Activated naive CD8-positive, alpha-beta T cell treated with anti-CD3 and anti-CD28 coated beads for 36 hours (primary cell): ENCODE measurements at places on chromosomes 16 and 17.

DNA sequence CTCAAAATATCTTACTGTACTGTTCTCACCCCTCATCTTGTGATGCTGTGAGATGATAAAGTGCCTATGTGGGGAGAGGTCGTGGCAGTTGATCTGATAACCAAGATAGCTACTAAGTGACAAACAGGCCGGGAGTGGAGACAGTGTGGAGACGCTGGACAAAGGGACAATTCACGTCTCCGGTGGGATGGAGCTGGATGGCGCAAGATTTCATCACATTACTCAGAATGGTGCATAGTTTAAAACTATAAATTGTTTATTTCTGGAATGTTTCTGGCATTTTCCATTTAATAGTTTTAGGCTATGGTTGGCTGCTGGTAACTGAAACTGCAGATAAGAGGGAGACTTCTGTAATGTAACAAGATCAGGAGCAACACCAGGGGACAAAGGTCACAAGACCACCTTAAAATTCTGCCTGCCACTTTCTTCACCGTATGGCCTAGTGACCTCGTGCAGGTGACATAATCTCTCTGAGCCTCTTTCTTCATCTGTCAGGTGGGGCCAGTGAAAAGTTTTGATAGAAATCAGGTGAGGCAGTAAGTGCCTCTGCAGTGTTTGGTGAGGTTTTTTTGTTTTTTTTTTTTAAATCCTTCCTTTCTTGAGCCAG lies 54.4 kb upstream of the LGALS9 start:
- no peak overlapping the region for H3K4me3 ChIP-seq
- H3K4me1 ChIP-seq = peaks cover 77% of the 10 kb centered on the region
- H3K36me3 ChIP-seq = peaks cover 35% of the 10 kb centered on the region

DNA sequence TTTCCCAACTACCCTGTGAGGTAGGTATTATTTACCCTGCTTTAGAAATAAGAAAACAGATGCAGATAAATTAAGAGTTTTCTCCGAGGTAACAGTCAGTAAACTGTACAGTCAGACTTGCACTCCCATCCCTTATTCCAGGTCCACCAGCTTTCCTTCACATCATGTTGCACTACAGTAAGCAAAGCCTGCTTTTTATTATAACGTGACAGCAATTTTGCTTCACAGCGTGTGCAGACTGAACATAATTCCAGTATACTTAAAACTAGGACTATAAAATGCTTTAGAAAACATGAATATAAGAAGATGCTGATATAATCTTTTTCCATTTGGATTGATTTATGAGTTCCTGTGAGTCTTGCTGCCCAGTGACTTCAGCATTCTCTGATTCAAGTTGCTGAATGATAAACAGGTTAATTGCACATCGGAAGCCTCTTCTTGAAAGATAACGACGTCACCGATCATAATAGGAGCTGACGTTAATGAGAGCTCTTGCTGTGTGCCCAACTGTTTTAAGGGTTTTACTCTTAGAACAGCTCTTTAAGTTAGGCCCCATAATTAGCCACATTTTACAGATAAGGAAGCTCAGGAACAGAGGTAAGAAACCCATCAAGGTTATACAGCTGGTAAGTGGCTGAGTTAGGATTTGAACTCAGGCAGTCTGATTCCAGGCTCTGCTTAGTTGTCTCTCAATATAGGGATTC lies 1.4 kb downstream of the LIG3 start:
- no peaks in the 10 kb centered on the region for H3K27me3 ChIP-seq

DNA sequence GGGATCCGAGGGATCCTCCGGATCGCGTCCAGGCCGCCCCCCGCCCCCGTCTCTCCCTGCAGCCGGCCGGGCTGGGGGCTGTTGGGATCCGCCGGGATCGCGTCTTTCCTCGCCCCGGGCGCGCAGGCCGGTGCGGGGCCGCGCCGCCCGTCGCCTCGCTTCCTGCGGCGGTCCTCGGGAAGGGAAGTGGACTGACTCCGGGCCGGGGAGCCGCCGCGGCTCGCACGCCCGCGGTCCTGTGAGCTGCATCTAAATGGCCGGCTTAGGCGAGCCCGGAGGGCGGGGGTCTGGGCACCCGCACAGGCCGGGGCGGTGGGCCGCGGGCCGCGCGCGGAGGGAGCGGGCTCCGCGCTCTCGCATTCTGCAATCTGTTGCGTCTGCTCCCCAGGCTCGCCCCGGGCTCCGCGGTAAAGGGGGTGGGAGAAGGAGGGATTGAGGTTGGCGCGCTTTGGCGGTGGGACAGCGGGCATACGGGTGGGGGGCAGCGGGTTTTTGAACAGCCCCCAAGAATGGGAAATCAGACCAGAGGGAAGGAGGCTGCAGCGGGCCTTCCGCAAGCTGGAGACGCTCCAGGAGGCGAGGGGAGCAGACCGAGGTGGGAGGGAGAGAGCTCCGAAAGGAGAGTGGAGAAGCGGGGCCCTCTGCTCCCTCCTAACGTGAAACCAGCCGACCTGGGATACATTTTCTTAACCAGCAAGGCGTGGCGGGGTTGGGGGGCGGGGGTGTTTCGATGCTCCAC lies 2.2 kb downstream of the TMEM132E start:
- H3K27ac ChIP-seq = no peak overlapping the region
- peak overlapping the region; percentile 27 for H3K4me3 ChIP-seq
- no peak for DNase-seq
- peaks cover 2% of the 10 kb centered on the region for H3K4me1 ChIP-seq

GRCh38 chr17:68277807-68278206 lies 13.1 kb downstream of the SLC16A6 start:
- no peak overlapping the region for H3K27ac ChIP-seq
- H3K4me1 ChIP-seq = no peaks in the 10 kb centered on the region
- peaks cover 48% of the 10 kb centered on the region for H3K36me3 ChIP-seq
- H3K4me3 ChIP-seq = no peak overlapping the region
- no peaks in the 10 kb centered on the region for H3K27me3 ChIP-seq

GRCh38 chr17:142102-142661 lies 4.8 kb downstream of the SCGB1C2 start:
- H3K4me3 ChIP-seq = no peak overlapping the region
- no peaks in the 10 kb centered on the region for H3K4me1 ChIP-seq
- H3K36me3 ChIP-seq = no peaks in the 10 kb centered on the region
- peaks cover 8% of the 10 kb centered on the region for H3K27me3 ChIP-seq
- DNase-seq = peak; percentile 61
- H3K27ac ChIP-seq = no peak overlapping the region

- H3K36me3 ChIP-seq = peaks cover 1% of the 10 kb centered on the region
- no peaks in the 10 kb centered on the region for H3K27me3 ChIP-seq
- no peak for DNase-seq
These were observed 10.6 kb downstream of the CTRB1 start for GRCh38 chr16:75229172-75230031.

GRCh38 chr17:67867591-67867990 lies 42.3 kb downstream of the BPTF start:
- H3K27me3 ChIP-seq = no peaks in the 10 kb centered on the region
- H3K27ac ChIP-seq = peak overlapping the region; percentile 80
- DNase-seq = peak; percentile 12
- H3K36me3 ChIP-seq = peaks cover 22% of the 10 kb centered on the region
- H3K4me3 ChIP-seq = no peak overlapping the region
- peaks cover 35% of the 10 kb centered on the region for H3K4me1 ChIP-seq

GRCh38 chr17:66748578-66748977 lies 86.3 kb upstream of the CACNG5 start:
- DNase-seq = no peak
- peak overlapping the region; percentile 0 for H3K27ac ChIP-seq
- H3K36me3 ChIP-seq = peaks cover 21% of the 10 kb centered on the region
- no peak overlapping the region for H3K4me3 ChIP-seq
- no peaks in the 10 kb centered on the region for H3K27me3 ChIP-seq

GRCh38 chr16:26026709-26027450 lies 335.1 kb downstream of the HS3ST4 start:
- DNase-seq = no peak
- H3K4me1 ChIP-seq = no peaks in the 10 kb centered on the region
- no peaks in the 10 kb centered on the region for H3K36me3 ChIP-seq

DNA sequence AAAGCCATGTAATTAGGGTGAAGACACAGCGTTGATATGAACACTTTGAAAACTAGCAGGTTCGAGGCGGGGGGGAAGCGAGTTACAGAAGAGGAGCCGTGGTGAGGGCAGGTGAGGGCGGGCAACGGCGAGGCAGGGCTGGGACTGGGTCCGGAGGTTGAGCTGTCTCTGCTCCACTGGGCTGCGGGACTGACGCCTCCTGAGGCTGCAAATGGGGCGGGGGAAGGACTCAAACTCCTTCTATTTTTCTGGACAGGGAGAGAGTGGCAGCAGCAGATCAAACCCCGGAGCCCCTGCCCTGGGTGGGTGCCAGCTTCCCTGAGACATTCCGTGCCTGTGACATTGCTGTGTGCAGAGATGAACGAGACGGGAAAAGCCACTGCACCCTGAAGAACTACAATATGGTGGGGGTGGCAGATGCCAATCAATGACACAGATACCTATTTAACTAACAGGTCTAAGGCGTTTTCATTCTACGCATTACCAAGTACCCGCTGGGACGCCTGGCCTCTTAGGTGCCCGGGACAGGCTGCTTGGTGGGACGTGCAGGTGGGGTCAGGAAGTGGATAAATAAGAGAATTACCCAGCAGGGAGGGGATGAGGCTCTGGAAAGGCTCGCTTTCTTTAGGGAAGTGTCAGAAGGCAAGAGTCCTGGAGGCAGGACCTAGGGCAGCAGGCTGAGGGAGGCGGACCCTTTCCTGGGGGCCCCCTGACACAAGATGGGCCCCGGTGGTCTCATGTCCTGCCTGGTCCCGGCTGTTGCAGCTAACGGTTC lies 30.4 kb downstream of the RPH3AL start:
- no peak overlapping the region for H3K27ac ChIP-seq
- DNase-seq = no peak
- no peaks in the 10 kb centered on the region for H3K4me1 ChIP-seq
- H3K4me3 ChIP-seq = no peak overlapping the region
- no peaks in the 10 kb centered on the region for H3K36me3 ChIP-seq
- H3K27me3 ChIP-seq = no peaks in the 10 kb centered on the region

DNA sequence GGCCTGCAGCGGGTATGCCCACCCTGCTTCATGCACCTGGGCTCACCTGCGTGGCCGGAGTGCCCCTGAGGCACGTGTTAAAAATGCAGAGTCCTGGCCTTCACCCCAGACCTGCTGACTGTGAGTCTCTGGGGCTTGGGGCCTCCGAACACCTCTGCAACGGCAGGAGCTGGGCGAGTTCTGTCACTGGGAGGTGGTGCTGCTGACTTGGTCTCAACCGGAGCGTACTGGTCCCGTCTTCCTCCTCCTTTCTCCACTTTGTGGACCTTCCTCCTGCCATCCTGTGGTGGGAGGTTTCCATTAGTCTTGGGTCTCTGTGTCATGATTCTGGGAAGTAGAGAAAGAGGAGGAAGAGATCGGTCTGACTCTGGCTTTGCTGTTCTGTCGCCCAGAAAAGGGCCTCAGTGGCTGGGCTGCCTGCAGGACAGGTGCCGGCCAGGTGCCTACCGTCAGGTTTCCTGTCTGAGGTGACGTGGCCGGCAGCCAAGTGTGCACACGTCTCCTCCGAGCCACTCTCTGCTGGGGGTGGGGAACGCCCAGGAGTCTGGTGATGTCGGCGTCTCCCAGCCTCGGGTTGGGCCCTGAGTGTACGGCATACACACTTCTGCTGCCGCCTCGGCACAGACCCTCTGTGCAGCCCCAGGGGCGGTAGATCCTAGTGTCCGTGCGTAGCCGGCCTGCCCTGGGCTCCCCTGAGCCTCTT lies 6.9 kb downstream of the TSC2 start:
- H3K4me3 ChIP-seq = no peak overlapping the region
- peaks cover 2% of the 10 kb centered on the region for H3K36me3 ChIP-seq
- no peak overlapping the region for H3K27ac ChIP-seq
- DNase-seq = no peak
- no peaks in the 10 kb centered on the region for H3K4me1 ChIP-seq

- H3K27ac ChIP-seq = no peak overlapping the region
These were observed 101.1 kb downstream of the CLEC16A start for GRCh38 chr16:11045441-11045840.

GRCh38 chr17:79095345-79096055 lies 20.9 kb downstream of the ENGASE start:
- H3K4me1 ChIP-seq = peaks cover 1% of the 10 kb centered on the region
- H3K36me3 ChIP-seq = no peaks in the 10 kb centered on the region
- H3K27ac ChIP-seq = no peak overlapping the region

DNA sequence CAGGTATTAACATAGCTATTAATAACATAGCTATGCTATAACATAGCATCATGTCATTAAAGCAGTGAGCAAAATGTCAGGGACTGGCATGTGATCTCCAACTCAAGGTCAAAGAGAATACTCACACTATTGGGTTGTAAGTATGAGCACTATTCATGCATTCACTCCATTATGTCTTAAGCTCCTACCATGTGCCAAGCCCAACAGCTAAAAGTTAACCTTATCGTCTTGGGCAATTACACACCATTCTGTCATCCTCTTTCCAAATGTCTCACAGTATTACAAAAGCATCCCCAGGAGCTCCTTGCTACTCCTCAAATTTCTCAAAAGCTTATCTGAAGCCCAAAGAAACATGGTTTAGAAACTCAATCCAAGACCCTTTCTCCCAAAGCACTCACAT lies 22.0 kb upstream of the NOG start:
- no peaks in the 10 kb centered on the region for H3K36me3 ChIP-seq
- H3K27ac ChIP-seq = no peak overlapping the region
- H3K4me1 ChIP-seq = no peaks in the 10 kb centered on the region
- H3K4me3 ChIP-seq = no peak overlapping the region
- peaks cover 8% of the 10 kb centered on the region for H3K27me3 ChIP-seq

GRCh38 chr17:51435641-51436091 lies 175.3 kb downstream of the UTP18 start:
- H3K4me1 ChIP-seq = peaks cover 20% of the 10 kb centered on the region
- no peak overlapping the region for H3K4me3 ChIP-seq
- no peaks in the 10 kb centered on the region for H3K27me3 ChIP-seq
- no peak overlapping the region for H3K27ac ChIP-seq

- H3K4me1 ChIP-seq = peaks cover 3% of the 10 kb centered on the region
- no peak overlapping the region for H3K4me3 ChIP-seq
- no peak overlapping the region for H3K27ac ChIP-seq
- peaks cover 8% of the 10 kb centered on the region for H3K36me3 ChIP-seq
- no peaks in the 10 kb centered on the region for H3K27me3 ChIP-seq
These were observed 66.3 kb downstream of the LITAF start for GRCh38 chr16:11520442-11520841.

DNA sequence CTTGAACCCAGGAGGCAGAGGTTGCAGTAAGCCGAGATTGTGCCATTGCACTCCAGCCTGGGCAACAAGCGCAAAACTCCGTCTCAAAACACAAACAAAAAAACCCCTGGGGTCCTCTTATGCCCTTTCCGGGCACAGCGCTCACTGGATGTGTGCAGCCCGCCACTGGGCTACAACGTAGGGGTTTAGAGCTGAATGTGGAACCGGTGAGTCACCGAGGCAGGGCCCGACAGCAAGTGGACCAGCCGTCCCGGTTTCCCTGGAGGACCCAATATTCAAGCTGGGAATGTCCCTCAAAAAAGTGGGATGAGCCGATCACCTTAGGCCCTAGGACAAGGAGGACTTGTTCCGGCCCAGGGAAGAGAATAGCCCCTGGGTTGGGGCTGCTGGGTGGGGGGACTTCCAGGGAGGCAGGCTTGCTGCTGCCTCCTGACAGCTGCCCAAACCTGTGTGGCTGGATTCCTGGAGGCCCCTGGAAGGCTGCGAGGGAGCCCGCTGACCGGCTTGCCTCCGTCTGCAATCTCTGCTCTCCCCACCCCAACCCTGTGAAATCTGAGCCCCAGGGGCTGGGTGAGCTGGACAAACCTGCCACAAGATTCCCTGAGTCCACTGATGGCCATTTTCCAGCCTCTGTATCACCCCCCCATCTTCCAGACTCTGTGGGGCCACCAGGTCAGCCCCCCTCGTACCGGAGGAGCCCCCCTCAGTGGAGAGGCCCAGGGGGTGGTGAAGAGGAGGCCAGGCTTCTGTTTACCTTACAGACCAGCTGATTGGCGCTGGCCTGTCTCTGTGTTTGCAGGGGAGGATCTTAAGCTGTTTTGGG lies 2.9 kb upstream of the CLDN9 start:
- H3K4me3 ChIP-seq = no peak overlapping the region
- H3K27me3 ChIP-seq = peaks cover 24% of the 10 kb centered on the region
- DNase-seq = no peak
- peaks cover 21% of the 10 kb centered on the region for H3K4me1 ChIP-seq
- no peak overlapping the region for H3K27ac ChIP-seq
